ENCODE measurements at places on chromosomes 12 and 14.

DNA sequence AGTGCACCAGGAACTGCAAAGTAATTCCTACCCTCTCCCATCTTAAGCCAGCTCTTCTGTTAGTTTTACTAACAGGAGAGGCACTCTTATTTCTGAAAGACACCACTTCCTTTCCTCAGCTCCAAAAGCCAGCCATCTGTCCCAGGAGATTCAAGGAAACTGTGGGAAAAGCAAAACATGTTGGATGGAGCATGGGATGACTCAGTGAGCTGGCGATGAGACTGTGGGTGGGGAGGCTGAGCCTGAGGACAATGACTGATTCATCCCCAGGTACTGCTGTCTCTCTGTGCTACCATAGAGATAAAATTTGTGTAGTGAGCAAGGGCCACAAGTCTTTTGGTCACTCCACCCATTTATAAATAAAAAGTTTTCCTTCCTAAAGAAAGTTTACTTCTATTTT lies 141.4 kb downstream of the MYRFL start:
- peak; percentile 77 for DNase-seq

DNA sequence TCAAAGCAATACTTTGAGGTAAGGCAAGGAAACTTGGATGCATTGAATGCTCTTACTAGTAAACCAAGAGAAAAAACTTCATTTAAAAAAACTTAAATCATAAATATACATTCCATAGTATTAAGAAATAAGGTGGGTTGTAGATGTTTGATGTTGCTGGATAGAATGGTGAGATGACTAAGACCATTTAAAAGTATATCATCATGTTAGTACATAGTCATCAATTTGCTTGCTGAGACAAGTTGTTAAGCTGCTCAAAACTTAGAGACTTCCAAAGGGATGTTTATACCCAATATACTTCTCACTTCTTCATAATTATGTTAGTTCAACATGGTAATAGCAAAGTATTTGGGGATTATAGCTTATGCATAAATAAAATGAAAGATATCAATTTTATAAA lies 675.5 kb upstream of the MGAT4C start:
- no peak for DNase-seq

DNA sequence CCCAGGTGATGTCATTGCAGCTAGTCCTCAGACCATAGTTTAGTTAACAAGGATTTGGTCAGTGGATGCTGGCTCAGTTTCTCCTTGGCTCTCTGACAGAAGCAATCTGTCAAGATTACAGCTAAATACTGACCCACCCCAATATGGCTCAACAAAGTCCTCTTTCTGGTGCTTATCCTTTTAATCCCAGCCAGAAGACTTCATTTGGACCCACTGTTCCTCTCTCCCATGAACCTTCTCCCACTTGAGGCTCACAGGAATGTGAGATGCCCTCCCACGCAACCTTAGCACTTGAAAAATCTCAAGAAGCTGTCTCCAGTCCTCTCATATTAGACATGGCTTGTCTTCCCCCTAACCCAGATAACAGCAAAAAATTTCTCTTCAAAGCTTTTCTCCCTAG lies 47.7 kb downstream of the C12orf50 start:
- no peak for DNase-seq

- peak; percentile 66 for DNase-seq
These were observed 142.3 kb upstream of the TMPO start for GRCh38 chr12:98373025-98373554.

GRCh38 chr14:30796707-30797106 lies 77.7 kb upstream of the COCH start:
- DNase-seq: no peak

DNA sequence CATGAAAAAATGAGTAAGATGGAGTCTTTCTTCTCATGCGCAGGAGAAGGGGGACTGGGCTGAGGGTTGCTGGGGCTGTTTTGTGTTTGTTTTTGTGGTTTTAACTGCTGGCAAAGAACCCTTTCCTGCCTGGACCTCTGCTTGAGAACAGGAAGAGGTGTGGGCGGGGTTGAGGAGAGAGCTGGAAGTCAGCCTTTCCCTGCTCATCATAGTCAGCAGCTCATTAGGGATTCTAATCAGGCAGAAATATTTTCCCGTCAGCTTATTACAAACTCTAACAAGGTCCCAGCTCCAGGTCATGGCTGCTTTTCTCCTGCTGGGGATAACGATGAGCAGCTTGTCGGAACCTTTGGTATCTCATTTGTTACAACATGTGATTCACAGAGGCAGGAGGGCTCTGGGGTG lies 185.0 kb upstream of the NRXN3 start:
- DNase-seq: no peak

- peak; percentile 55 for DNase-seq
These were observed 45.6 kb downstream of the AACS start for GRCh38 chr12:125110641-125111360.

GRCh38 chr14:99644723-99645544 lies at the start of gene HHIPL1:
TSS of gene HHIPL1 (plus strand) at chr14:99645129. CDS start at chr14:99645208, 79 bp downstream.
- peak; percentile 82 for DNase-seq

- DNase-seq: no peak
These were observed 59.9 kb downstream of the SPPL3 start for GRCh38 chr12:120844297-120844696.

GRCh38 chr12:29782285-29782870 lies 1.4 kb downstream of the TMTC1 start:
- DNase-seq: peak; percentile 47

DNA sequence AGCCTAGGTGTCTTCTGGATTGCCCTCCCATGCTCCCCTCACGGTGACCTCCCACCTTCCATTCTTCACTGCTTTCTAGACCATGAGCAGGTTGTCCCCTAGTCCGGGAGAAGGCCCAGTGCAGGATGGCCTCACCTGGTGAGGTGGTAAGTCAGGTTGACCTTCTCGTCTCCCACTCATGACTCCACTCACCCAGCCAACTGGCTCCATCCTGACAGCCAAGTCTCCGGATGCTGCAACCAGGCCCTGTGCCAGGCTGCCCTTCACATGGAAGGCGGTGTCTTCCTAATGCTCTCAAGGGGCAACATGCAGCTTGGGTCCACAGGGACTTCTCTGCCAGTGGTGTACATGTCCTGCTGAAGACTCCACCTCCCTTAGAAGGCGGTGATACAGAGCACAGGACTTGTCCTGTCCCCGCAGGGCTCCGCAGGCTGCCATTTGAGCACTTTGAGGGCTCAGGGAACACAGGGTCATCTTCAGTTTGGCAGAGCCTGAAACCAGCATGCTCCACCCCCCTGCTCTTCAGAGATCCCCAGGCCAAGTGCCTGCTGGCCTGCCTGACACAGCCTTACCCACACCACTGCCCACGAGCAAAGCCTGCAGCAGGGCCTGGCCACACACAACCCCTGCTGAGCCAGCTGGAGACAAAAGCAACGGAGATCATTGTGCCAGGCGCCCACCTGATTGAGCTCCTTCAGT lies 25.4 kb downstream of the BATF start:
- no peak for DNase-seq

DNA sequence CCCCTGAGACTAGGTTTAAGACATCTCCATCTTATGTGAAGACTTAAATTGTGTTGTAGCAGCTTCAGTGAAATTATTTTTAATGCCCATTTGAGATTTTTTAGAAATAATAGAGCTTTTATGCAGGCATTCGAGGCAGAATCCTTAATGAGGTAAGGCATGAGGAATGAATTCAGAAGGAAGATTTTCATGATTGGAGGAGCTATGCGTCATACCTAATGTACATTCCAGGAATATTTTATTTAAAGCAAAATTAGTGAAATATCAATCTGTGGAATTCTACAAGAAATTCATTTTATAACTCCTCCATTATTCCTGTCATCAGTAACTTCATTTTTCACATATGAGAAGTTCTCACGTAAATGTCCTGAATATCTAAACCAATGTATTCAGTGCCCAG lies 36.0 kb upstream of the GARIN6 start:
- peak; percentile 18 for DNase-seq

DNA sequence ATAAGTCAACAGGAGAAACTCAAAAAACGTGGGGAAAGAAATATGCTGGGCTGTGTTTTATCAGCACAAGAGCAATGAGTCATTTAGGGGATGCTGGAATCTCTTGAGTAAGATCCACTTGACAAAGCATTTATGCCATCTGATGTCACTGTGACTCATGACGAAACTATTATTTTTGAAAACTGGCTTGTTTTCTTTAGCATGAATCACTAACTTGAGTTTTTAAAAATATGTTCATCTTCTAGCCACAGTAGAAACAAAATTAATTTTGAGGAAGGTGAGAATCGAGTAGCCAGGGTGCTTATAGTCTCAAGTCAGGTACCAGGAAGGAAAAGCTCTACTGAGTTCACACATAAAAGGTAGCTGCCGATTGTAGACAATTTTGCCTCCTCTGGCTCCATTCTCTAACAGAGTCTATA lies 456.2 kb upstream of the MGAT4C start:
- DNase-seq: peak; percentile 79

DNA sequence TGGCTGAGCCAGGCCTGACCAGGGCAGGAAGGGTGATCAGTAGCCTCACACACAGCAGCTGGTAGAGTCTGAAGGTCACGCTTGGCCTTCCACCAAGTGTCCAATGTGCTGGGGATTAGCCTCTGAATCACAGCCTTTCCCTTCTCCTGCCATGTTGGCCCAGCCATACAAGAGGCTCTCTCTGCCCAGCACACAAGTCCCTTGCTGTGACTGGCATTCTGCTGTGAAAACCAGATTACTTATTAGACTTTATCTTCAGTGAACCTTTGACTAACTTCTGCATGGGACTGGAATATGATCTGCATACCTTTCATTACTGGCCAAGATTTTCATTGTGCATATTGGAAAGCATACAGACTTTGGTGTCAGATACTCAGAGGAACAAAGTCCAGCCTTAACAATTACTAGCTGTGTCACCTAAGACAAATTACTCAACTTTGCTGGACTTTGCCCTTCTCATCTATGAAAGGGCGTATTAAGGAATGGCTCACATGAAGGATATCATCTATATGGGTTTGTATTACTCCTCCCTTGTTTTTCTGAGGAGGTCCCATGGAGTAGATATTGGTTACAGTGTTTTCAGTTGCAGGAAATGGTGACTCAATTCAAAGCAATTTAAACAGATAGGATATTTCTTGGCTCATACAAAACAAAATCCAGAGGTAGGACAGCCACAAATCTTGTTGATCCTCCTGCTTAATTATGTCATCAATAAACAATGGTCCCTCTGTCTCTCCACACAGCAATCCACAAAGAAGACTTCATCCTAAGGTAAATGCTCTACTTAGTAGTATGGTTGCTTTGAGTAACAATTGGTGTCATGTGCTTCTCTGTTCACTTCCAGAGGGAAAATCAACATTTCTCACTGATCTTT lies 99.6 kb downstream of the DYRK2 start:
- peak; percentile 46 for DNase-seq

DNA sequence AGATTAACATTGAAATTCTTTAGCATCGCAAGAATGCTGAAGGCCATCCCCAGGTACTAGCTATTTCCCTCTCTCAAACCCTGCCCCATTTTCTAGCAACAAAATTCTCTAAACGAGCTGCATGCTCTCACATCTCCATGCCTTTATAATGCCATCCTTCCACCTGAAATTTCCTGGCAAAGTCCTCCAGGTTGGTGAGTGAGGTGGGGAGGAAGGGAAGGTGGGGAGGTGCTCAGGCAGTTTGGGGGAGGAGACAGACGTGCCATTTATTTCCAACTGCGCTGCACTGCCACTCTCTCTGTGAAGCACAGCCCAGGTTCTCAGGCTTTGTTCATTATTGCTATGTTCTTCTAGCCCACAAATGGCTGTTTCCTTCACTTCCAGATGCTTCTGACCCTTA lies 208.4 kb downstream of the PAWR start:
- DNase-seq: no peak

DNA sequence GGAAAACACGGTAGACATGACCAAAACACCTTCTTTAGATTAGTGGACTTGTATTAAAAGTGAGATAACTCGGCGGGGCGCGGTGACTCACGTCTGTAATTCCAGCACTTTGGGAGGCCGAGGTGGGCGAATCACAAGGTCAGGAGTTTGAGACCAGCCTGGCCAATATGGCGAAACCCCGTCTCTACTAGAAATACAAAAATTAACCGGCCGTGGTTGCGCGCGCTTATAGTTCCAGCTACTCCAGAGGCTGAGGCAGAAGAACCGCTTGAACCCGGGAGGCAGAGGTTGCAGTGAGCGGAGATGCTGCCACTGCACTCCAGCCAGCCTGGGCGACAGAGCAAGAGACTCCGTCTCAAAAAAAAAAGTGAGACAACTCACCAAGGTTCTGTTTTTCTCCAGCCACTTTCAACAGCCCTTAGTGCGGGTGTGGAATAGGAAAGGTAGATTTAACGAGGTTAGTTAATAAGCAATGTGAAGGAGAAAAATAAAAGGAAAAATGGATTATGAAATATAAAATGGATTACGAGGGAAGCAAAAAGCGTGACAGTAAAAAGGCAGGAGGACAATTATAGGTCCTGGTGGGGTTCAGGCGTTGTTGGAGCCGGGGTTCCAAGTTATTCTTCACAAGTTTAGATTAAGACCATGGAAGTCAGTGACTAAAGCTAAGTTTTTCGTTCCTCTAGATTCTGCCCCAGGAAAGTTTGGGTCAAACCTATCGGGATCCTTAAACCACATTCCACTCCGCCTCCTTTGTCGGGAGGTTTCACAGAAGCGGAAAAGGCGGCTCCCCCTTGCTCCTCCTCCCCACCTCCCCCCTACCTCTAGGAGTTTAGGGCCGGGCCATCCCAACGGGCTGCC lies 534 bp downstream of the PPP2R3C start:
- DNase-seq: peak; percentile 11

DNA sequence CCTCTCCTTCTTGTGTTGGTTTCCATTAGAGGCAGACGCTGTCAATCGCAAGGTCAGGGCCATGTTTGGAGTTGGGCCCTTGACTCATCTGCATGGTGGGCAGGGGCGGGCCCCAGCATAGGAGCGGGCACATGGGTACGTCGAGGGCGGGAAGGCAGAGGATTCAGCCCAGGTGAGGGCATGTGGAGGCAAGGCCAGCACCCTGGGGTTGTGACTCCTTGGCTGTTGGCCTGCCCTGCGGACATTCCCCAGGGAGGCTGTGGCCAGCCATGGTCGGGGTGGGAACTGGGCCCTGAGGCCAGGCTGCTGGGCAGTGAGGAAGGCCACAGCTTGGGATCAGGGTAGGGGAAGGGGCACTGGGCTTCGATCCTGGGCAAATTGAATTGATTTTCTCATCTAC lies 10.3 kb downstream of the RPS6KL1 start:
- no peak for DNase-seq

- DNase-seq: peak; percentile 52
These were observed 114.3 kb downstream of the KSR2 start for GRCh38 chr12:117854339-117855012.

All from GM03348 (cell line).